ENCODE measurements at places on chromosomes 13 and 19.
A peak's percentile ranks its signal among the peaks of the same experiment; 100 is the strongest.

DNA sequence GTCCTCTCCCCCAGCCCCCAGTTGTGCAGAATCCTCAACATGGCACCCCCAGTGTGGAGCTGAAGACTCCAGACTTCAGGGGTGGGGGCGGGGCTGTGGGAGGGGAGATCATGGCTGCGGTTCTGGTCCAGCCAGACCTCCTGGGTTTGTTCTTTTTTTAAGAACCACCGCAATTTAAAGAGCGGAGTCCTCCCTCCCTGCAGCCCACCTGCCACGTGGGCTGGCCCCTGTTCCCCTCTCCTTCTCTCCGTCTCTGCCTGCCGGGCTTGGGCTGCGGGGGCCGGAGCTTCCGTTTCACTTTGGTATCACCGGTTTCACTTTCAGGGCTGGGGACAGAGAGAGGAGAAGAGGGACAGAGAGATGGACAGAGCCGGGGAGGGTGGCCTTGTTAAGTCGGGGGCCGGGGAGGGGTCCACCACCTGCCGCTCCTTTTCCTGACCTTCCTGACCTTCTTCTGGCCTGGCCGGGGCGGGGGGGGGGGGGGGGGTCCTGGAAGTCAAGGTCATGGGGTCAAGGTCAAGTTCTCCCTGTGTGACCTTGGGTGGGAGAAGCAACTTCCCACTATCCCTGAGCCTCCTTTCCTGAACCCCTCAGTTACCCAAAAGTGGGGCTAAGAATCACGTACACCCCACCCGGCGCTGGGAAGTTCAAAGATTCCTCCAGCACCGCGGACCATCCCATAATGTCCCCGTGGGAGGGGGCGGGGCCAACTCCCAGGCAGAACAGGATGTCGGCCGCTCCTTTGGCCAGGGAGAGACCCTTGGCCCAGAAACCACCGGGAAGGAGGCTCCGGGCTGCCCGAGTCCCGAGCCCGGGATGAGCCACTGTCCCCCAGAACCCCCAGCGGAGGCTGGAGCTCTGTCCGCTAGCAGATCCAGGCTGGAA lies 11.3 kb upstream of the ZBTB7A start:
- DNase-seq, result no peak

DNA sequence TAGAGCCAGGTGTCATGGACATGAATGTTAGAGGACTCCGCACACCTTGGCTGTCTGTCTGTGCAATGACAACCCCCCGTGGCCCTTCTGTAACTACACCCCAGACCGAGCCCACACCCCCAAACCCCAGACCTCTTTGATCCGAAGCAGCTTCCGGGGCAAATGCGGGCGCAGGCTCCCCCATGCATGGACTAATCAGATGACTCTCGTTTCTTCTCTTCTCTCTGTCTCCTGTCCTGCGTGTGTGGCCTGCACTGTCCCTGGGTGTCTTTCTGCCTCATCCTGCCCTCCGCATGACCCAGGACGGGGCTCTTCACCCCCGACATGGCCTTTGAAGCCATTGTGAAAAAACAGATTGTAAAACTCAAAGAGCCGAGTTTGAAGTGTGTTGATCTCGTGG lies 38.9 kb downstream of the TMED1 start:
- no peak for DNase-seq

DNA sequence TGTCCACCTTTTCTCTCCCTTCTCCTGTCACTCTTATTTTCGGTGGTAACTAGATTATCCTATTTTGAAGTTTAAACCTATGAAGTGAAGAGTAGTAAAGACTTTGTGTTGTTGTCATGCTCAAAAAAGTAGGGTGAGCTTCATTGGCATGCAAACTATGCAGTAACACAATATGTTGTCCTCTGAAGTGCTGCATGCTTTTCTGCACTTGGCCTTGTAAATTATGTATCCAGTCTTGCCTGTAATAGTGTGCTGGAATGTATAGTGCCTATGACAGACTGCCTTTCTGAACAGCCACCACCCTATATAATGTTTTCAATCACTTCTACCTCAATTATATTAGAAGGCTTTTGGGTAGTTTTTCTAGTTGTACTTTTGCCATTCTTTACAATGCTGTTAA lies 1198.2 kb upstream of the PCDH20 start:
- DNase-seq, result no peak

GRCh38 chr13:66659286-66659685 lies 570.9 kb downstream of the PCDH9 start:
- no peak for DNase-seq

DNA sequence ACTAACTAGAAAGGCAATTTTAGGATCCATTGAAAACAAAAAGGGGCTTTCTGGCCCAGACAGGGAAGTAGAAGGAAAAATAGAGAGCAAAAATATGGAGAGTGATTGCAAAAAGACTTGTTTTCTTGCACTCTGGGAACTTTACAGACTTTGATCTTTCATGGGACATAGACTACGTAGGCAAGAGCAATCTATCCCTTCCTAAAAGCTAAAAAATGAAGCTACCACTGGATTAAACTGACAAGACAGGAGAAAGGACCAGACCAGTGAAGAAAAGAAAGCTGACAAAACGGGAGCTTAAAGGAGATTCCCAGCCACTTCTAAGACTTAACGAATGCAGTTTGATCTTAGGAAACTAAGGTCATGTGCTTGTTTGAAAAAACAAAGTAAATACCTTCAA lies 524.5 kb downstream of the KLF5 start:
- no peak for DNase-seq

- peak; percentile 55 for DNase-seq
Measured at GRCh38 chr19:34734537-34735103, 577 bp downstream of the ZNF181 start.

DNA sequence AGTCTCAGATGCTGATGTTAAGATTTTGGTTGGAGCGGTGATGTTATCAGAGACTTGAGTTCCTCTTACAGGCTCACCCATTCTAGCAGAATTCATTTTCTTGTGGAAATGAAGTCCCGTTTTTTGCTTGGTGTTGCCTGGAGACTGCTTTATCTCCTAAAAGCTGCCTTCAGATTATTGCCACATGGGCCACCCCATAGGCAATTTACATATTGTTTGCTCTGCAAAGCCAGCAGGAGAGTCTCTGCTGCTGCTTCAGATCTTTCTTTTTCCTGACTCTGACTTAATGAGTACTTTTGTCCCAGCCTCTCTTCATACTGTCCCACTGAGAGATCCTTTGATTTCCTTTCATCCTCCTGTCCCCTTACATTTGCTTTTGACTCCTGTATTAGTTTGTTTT lies 114.6 kb downstream of the TDRD3 start:
- no peak for DNase-seq

DNA sequence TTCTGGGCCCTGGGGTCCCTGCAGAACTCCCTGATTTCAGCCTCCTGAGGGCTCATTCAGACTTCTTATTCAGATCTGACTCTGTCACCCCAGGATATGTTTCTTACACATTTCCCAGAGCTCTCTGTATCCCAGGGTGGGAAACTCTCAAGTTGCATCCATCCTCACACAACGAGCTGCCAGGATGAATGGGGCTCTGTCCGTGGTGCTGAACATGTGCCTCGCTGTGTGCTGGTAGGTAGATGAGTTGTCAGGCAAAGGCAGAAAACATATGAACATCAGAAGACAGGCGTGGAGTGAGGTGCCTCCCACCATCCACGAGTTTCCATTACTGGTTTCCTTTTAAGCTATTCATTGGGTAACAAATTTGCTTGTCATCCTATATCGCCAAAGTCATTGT lies 11.4 kb upstream of the IGFL1 start:
- DNase-seq, result no peak

GRCh38 chr13:41613984-41614661 lies 156.8 kb downstream of the RGCC start:
- DNase-seq, result no peak

DNA sequence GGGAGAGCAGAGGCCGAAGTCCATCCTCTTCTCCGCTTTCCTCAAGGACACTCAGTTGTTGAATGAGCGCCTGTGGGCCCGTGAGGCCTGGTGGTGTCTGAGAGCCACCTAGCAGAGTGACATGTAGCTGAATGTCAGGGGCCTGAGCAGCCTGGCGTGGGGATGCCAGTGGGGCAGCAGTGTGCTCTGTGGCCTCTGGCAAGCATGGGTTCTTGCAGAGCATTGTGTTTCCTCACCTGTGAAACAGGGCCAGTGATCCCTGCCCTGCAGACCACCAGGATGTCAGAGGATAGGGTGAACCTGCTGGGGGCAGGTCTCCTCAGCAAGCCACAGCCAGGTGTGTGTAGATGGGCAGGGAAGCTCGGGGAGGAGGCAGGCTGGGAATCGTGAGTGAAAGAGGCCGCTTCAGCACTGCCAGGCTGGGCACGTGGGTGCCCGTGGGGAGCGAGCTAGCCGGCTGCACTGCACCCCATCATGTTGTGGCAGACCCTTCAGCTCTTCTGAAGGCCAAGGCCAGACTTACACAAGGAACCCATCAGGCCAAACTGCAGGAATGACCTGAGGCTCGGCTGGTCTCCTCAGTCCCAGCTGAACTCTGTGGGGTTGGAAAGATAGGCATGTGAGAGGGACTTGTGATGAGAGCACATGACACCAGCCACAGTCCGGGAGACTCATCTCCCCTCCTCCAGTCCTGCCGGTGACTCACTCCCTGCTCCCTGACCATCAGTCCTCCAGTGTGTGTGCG lies 5.0 kb downstream of the PPP1R37 start:
- no peak for DNase-seq

Data from NCI-H1694 treated with DMSO at 0.1 percent for 48 hours (cell line).